ENCODE measurements at places on chromosomes 4 and X.

- DNase-seq = no peak
Observed at GRCh38 chr4:174135936-174136406, 147.5 kb downstream of the FBXO8 start.

DNA sequence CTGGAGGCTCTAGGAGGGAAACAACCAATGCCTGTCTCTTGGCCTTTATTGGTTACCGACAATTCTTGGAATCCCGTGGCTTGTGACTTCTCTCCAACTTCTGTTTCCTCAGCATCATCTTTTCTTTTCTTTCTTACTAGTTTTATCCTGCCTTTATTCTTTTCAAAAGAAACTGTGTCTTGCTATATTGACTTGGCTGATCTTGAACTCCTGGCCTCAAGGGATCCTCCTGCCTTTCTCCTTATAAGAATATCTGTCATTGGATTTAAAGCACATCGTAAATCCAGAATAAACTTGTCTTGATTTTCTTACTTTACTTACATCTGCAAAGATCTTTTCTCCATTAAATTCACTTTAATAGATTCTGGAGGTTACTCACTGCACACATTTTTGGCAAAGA, 49.9 kb upstream of the UGT2B10 start:
- no peak for DNase-seq

GRCh38 chr4:172736046-172736445, 432.6 kb upstream of the GALNT7 start:
- no peak for DNase-seq

DNA sequence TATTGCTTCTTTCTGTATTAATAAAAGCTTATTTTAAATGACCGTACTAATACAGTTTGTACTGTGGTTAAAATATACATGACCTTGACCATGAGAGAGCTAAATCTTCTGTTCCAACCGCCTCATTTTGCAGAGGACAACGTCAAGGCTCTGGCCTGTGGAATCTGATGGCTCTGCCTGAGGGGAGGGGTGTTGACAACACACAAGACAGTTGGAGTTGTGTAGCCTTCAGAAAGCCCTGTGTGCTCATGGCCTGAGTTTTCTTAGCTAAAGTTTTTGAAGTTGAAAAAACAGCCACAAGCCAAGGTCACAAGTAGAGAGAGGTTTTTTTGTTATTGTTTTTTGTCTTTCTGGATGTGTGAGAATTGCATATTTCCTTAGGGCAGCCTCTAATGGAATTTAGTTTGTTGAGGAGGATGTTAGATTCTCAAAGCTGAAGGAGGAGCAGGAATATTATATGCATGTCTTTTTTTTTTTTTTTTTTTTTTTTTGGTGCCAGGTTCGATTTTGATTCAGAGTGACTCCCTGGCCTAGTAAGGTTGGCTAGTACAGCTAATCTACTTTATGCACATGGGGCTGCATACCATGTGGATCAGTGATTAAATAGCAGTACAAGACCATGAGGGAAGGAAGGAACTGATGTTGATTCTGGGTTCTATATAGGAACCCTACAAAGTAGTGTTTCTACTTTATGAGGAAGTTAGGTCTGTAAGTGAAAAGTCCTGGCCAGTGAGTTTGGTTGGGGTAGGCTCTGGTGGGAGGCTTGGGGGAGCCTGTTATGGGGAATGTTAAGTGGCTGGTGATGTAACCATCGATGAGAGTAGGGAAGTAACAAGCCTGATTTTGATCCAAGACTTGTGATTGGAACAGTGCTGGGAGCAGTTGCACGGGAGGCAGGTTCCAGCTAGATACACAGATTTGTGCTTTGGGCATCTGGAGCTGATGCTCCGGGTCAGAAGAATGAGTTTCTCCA, 20.3 kb downstream of the SMS start:
- no peak for DNase-seq

GRCh38 chrX:110755061-110755460, 40.6 kb downstream of the CHRDL1 start:
- no peak for DNase-seq
